ENCODE measurements at places on chromosomes 16 and 17. TPM values are rescaled to one million over a fixed set of nuclear protein-coding genes. Genes with fewer than 3 reads are reported as not detected.

The YBX2 gene
- 1.1 TPM for total RNA-seq

The MYH2 gene
- not detected for total RNA-seq

The NR1D1 gene
- total RNA-seq = 5.7 TPM

The OTOA gene
- total RNA-seq = under 0.01 TPM

The TBC1D3G gene
- not detected for total RNA-seq

The HNF1B gene
- total RNA-seq = not detected

The RECQL5 gene
- total RNA-seq = 17.4 TPM

The CLEC19A gene
- not detected for total RNA-seq

The KRT9 gene
- total RNA-seq = 0.34 TPM

The NHLRC4 gene
- 0.14 TPM for total RNA-seq

The OR1G1 gene
- not detected for total RNA-seq
